Hepatic stellate cell (primary cell): ENCODE measurements at places on chromosomes 12 and 14.
A peak's percentile ranks its signal among the peaks of the same experiment; 100 is the strongest.

DNA sequence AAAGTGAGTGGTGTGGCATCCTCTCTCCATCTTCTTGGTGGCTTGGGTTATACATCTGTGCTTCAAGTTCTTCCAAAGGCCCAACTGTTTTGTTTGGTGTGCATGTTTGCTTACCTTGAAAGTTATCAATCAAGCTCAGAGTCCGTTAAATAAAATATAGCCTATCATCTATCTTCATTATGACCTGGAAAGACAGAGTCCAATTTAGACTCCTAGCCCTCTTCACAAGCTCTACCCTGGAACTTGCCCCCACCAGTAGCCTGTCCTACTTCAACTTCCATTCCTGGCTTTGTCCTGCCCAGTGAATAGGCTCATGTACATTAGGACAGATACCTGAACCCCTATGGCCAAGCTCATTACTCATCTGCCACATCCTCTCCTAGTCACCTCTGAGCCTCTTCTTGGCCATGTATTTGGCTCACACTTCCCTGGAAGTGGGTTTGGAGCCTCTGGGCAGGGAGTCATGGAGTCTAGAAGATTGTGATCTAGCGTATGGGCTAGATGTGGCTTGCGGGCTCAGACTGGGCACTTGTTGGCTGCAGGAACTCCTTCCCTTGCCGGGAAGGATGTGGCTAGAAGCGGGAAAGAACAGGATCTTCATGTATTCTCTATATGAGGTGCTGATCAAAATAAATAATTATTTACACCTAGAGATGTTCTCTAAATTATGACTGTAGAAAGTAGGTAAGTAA is 6.4 kb upstream of the SSTR1 start:
- no peak for DNase-seq

GRCh38 chr14:22099942-22100763 is 426.5 kb upstream of the OR4E1 start:
- DNase-seq, result peak; percentile 11

DNA sequence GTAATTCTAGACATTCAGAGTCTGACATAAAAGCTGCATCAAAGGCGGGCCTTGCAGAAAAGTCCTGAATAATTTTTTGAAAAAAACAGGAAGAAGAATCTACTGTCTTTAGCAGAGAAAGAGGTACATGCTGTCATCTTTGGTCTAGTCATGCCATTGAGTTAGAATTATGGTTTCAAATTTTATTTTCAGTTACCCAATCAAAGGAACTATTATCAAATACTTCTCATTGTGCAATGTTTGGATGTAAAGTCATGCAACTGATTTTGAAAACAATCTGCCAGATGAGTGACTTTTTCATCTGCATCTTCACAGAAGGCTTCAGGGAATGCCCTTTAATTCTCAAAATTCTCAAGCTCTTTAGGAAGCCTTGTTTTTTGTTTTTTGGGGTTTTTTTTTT is 803.5 kb downstream of the FLRT2 start:
- DNase-seq, result no peak

DNA sequence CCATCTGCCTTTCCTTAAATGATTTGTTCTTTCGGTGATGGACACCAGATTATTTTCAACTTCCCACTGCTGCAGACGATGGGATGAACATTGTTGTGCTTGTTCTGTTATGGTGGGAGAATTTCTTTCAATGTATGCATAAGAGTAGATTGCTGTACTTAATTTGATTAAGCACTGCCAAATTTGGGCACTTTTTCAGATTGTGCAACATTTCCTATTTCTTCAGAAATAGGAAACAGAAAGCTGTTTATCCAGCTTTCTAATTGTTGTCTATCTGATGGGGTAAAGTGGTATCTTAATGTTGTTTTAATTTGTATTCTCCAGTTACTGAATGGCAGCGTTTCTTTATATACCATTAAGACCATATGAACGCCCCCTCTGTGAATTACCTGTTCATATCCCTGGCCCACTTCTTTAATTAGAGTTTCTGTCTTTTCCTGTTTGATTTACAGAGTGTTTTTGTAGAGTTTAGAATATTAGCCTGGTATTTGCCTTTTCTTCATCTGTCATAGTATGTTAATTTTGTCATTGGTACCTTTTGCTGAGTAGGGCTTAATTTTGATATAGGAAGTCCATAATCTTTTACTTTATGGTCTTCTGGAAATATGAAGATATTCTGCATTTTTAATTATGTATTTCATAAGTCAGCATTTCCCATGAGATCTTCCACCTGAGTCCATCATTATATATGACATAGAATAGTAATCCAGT is 59.6 kb downstream of the DIP2B start:
- DNase-seq, result no peak

GRCh38 chr14:106268013-106268727 is 741.8 kb downstream of the TMEM121 start:
- no peak for DNase-seq

GRCh38 chr14:31578792-31579501 is 17.7 kb downstream of the NUBPL start:
- DNase-seq, result no peak

- no peak for DNase-seq
These were observed 144.2 kb upstream of the FRMD6 start for GRCh38 chr14:51507511-51507905.

DNA sequence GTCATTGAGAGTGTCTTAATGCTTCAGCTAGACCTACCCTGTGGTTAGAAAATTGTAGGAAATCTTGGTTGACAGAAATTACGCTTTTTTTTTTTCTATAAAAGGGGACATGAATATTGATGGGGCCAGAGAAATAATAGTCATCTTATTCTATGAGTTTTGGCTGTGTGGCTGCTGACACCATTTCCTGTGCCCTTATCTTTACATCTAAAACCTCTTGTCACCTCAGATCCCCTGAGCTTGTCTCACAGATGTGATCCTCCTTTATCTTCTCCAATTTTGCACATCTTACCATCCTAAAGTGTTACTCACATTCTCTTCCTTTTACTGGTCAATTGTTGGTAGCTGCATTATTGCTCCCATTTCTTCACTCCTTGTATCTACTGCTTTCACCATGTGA is 36.1 kb downstream of the ASCL1 start:
- DNase-seq, result no peak

GRCh38 chr14:104120281-104120741 is 18.1 kb upstream of the KIF26A start:
- DNase-seq, result no peak

GRCh38 chr12:93990832-93991803 is 157.3 kb upstream of the PLXNC1 start:
- peak; percentile 22 for DNase-seq

DNA sequence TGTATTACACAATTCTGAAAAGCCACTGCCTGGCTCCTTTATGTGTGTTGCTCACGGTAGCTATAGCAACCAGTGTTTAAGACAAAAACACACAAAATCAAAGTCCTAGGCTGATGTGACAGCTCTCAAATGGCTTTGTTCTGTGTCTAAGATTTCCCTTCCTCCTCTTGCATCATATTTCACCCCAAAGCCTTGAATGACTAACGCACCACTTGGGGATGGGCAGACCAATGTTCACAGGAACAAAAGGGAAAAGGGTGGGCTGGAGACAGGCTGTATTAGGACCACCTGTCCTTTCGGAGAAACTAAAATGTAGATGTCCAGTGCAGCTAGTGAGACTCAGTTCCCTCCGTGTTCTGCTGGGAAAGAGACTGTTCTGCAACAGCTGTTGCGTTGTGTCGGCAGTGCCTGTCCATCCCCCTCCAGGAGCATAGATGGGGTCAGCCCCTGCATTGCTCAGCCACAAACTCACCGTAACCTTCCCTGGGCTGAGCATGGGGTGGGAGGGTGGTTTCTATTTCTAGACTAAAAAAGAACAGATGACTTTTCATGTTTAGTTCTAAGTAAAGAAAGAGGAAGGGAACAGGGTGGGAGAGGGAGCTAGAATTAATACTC is 26.8 kb upstream of the DAAM1 start:
- DNase-seq, result peak; percentile 60

- no peak for DNase-seq
These were observed 25.0 kb downstream of the RXYLT1 start for GRCh38 chr12:63804746-63805145.

DNA sequence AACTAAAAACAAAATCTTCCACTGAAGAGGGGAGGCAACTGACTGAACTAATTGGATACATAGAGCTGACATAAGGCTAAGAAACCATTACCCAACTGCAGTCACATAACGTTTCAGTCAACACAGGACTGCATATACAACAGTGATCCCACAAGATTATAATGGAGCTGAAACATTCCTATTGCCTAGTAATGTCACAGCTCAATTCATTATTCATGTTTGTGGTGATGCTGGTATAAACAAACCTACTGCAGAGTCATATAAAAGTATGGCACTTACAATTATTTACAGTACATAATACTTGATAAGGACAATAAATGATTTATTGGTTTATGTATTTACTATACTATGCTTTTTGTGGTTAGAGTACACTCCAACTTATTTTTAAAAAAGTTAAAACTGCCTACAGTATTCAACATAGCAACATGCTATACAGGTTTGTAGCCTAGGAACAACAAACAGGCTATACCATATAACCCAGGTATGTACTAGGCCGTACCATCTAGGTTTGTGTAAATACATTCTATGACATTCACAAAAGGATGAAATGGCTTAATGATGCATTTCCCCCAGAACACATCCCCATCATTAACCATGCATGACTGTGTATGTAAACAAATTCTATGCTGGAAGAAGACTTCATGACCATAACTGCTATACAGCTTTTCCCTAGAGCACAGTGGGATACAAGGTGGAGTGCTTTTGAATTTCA is 4.3 kb downstream of the NAP1L1 start:
- no peak for DNase-seq

GRCh38 chr12:2057041-2057794 is 4.4 kb downstream of the CACNA1C start:
- DNase-seq, result peak; percentile 34

DNA sequence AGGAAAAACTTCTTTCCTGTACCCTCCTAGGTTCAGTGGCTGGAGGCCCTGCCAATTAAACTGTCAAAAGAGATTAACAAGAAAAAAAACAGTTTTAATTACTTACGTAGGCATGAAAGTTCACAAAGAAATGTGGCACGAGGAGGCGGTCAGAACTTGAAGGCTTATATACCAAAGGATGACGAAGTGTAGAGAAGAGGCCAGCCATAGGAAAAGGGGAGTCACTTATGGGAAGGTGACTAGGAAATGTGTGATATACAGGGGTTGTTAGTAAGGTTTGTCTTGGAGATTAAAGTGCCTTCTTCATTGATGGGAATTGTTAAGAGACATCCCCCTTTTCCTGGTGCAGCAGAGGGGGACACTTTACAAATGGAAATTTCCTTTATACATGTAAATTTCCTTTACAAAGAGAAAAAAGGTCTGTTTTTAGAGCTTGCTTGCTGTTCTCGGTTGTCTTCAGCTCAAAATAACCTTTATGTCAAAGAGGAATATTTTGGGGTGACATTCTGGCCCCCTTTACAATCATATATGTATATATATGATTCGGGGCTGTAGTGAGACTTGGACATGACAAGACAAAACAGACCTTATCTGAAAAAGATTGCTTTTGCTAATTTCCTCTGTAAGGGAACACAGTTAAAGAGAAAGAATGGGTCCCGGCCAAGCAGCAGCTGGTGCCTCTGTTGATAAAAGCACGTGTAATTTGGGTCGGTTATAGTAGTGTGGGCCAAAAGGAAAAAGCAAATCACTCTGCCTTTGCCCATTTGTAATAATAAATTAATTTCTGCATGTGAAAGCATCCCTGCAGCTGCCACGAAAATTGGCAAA is 38.6 kb downstream of the SYNE2 start:
- no peak for DNase-seq

- DNase-seq, result no peak
These were observed 583 bp upstream of the LEMD3 start for GRCh38 chr12:65168681-65169319.

GRCh38 chr12:54005853-54006558 is 2.8 kb upstream of the HOXC8 start:
- peak; percentile 89 for DNase-seq

GRCh38 chr14:96576937-96577336 is 74.8 kb downstream of the PAPOLA start:
- DNase-seq, result no peak

DNA sequence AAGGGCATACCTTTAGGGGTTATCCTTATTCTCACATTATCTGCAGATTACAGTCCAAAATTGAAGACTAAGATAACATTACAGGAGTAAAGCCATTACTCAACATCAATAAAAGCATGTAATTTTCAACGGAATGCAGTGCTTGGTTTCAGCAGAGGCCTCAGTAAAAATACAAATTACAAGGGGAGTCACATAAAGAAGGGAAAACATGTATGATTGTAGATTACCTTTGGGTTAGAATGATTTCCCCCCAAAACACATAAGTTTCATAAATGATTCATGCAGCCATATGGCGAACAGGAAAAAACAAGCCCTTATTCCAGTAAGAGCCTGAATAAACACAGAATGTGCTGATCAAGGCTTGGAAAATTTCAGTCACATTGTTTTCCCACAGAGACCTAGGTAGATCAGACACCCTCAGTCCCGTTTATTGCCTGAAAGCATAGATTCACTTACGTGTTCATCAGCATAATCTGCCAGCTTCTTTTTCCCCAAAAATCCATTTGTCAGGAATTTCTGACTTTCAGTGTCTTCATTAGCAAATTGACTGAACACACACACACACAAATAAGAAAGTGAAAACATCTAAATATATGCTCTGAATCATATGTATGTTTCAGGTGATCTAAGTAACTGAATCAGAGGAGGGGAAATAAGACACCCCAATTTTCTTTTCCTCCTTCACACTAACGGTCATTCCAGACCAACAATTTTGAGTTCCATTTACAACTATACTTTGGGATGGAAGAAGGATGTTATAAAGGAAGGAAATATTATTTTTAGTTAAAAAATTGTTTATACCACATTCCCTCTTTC is 37.5 kb downstream of the SLC38A4 start:
- no peak for DNase-seq

GRCh38 chr12:114123108-114123507 is 157.0 kb upstream of the RBM19 start:
- DNase-seq, result no peak

DNA sequence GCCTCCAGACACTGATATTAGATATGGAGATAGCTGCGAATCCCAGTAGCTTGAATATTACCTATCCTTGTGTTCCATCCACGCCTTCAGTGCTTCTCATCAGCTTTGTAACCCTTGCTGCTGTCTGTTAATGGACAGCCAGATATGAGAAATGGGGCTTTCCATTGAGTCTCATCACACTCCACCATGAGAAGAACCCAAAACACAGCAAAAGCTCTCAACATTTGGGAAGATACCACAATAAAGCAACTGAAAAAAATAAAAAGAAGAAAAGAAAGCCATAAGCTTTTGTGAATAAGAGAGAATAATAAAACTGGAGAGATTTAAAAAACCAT is 225.4 kb downstream of the GALC start:
- no peak for DNase-seq
